Activated CD4-positive, alpha-beta memory T cell treated with anti-CD3 and anti-CD28 coated beads, Interleukin-2, amount 10 ng/mL, durations not matched to agents 7 days and 5 days (primary cell): ENCODE measurements at places on chromosomes 2 and 18.

DNA sequence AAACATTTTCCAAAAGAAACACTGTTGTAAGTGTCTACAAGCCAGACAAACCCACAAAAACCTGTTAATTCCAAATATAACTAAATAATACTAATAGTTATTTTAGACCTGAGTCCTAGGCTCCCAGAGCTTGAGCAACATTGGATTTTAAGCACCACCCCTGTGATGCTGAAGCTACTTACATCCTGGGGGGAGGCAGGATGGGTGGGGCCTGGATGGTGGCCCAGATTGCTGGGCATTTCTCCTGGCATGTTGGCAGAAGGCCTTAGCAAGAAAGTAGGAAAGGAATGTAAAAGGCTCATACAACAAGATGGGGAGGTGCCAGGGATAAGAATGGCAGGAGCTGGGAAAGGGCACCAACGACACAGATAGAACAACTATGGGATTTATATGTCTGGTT, 50.7 kb upstream of the OTX1 start:
- no peak for DNase-seq

DNA sequence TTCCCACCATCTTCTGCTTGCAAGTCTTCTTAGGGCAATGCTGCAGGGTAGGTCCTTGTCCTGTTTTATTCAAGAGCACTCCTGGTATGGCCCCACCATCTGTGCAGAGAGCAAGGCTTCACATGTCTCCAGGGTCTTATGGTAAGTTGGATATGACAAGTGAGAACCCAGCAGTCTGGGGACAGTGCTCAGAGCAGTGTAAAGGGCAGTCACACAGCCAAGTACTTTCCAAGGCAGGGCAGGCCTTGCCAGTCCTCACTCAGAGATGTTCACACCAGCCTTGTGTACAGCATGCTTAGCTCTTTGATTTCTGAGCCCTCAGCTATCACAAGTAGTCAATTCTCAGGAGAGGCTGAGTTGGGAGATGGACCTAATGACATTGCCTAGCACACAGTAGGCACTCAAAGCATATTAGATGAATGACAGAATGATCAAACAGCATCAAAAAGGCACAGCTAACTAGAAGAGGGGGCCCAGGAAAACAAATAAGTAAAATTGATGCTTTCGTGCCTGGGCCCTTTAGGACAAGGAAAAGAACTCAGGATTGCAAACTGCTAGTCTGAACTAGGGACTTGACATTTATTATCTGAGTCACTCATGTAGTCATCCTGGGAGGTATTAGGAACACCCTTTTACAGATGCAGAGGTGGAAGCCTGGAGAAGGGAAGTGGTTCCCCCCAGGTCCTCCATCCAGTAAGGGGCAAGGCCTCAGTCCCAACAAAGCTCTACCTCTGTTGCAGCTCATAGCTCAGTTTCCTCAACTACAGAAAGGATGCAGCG, 86.7 kb upstream of the CTAGE1 start:
- no peak for DNase-seq

DNA sequence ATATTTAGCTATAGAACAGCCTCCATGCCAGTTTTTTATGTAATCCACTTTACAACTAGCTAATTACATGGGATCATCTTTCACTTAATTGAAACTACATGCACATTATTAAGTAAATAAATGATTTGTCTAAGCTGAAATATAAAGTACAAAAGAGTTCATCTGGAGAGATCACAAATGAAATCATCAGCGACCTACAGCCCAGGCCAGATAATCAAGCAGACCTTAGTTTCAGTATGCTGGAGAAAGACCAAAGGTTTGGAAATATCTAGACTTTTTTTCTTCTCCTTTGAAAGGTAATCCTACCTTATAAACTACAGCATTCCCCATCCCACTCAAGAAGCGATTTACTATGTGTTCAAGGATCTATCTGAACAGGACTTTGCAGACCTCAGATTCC, 26.5 kb downstream of the FIGN start:
- DNase-seq = no peak

DNA sequence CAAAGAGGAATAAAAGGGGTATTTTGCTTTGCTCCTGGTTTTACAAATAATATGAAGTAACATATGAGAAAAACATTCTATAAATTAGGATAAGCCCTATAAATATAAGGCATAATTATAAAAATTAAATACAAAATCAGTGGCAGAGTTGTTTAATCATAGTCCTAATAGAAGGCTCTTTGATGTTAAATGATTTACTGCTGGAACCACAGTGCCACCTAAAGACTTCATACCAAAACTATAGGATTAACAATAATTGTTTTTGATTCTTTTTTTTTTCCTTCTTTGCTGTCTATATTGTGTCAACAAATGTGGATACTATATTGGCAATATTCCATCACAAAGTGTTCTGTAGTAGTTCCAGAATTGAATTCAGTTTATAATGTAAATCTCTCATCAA, 837.7 kb upstream of the SLC39A10 start:
- DNase-seq = no peak

DNA sequence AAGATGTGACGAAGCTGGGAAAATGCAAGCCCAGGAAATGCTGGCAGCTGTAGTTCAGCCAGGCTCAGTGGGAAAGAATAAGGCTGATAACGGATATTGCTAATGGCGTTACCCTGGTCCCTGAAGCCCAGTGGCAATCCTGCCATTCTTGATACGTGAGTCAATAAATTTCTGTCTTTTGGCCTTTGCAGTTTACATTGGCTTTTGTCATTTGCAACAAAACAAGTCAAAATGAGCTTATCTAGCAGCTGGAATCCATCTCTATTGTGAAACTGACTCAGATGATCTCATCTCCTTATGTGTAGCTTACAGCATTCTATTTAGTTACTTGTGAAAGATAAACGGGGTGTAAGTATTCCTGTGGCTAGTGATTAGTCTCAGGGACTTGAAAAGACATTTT, 43.8 kb downstream of the ARL6IP6 start:
- DNase-seq = no peak

- DNase-seq = no peak
Observed at GRCh38 chr18:28875059-28875458, 698.1 kb upstream of the CDH2 start.

DNA sequence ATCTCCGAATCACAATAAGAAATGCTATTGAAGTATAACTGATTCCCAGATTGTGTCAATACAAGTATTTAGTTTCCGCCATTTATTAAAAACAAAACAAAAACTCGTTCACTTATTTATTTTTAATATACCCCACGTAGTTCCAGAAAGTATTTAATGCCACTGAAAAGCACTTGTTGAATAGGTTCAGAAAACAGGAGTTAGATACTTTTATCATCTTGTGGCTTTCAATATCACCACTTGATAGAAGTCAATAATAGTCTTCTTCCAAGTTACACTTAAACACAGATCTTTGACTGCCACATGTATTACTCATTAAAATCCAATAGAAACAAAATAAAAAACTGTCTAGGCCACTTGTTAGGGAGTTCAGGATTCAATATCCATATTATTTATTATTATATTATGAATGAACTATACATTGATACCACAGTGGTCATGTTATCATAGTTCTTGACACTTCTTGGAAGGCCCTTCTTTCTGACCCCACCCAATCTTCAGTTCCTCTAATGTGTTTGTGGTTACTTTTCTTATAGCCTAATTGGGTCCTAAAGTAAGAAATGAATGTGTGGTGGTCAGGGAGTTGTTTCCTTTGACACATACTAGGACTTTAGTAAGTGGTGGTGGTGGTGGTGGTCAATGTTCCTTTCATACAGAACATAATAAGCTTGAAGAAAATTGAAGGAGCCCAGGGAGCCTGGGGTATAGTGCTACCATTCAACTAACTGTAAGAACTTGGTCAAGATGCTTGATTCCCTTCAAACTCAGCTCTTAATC, 221.3 kb upstream of the ITGA4 start:
- DNase-seq = peak; percentile 27

DNA sequence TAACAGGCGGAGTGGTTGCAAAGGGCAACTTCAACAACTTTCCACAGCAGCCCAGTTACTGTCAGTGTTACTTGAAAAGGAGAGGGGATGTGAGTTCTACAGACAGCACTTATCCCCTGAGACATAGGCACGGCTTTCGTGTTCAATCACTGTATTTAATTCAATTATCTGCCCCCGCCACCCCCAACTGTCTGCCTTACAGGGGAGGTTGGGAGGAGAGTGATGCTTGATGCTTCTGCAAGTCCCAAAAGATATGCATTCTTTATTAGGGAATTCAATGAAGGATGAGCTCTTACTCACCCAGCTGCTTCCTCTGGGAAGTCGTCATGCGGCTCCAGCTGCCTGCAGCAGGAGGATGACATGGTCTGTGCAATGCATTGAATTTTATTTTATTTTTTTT, 639.9 kb downstream of the DCC start:
- DNase-seq = no peak

GRCh38 chr2:152820048-152820447, 101.6 kb downstream of the ARL6IP6 start:
- DNase-seq = no peak

DNA sequence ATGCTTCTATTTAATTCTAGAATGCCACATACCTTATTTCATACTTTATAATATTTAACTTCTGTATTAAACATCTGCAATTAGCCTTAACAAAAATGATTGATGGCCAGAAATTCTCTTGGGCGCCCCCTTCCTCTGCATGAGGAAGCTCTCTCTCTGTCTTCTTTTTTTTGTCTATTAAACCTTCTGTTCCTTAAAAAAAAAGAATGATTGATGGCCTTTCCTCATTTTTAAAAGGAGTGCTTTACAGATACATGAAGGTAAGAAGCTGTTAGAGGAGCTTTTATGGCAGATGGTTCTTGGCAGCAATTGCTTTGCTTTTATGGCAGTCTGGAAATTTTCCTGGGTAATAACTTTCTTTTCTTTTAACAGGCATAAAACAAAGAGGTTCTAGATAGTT, 526.9 kb downstream of the SLC4A3 start:
- no peak for DNase-seq

DNA sequence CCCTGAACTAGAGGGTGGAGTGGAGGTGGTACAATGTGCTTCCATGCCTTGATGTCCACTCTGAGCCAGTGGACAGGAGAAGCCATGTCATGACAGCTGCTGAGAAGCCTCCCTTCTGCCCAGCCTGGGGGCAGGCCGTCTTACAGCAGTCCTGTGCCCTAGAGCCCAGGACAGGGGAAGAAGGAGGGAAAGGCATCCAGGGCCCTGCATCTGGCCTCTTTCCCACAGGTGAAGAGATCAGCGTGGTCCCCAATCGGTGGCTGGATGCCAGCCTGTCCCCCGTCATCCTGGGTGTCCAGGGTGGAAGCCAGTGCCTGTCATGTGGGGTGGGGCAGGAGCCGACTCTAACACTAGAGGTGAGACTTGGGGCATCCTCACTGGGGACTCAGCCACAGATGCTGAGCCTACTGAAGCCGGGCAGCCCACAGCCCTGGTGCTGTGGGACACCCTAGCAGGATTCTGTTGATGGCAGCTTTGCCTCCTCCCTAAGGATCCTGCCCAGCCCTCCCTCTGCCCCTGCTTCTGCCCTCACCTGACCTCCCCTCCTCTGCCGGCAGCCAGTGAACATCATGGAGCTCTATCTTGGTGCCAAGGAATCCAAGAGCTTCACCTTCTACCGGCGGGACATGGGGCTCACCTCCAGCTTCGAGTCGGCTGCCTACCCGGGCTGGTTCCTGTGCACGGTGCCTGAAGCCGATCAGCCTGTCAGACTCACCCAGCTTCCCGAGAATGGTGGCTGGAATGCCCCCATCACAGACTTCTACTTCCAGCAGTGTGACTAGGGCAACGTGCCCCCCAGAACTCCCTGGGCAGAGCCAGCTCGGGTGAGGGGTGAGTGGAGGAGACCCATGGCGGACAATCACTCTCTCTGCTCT, 3.1 kb downstream of the IL36RN start:
- DNase-seq = no peak

GRCh38 chr18:36083729-36084128, 16.4 kb upstream of the RPRD1A start:
- DNase-seq = no peak

GRCh38 chr2:20616341-20616871, 34.5 kb downstream of the HS1BP3 start:
- no peak for DNase-seq

DNA sequence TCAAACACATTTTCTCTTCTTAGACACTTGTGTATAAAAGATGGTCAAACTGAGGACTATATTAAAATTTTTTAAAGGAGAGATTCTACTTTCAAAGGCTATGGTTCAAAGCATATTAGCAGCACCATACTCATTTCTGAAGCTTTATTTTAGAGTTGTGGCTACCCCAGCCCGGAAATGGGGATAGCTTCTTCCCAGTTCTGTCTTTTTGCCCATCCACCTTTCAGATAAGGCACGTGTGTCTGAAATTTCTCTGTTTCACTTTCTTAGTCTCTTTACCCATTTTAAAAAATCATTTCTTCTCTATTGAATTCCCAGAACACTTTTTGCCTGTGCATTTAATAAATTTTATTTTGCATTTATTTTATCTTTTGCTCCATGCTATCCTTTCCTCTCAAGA, 431.5 kb downstream of the RNF144A start:
- DNase-seq = no peak

DNA sequence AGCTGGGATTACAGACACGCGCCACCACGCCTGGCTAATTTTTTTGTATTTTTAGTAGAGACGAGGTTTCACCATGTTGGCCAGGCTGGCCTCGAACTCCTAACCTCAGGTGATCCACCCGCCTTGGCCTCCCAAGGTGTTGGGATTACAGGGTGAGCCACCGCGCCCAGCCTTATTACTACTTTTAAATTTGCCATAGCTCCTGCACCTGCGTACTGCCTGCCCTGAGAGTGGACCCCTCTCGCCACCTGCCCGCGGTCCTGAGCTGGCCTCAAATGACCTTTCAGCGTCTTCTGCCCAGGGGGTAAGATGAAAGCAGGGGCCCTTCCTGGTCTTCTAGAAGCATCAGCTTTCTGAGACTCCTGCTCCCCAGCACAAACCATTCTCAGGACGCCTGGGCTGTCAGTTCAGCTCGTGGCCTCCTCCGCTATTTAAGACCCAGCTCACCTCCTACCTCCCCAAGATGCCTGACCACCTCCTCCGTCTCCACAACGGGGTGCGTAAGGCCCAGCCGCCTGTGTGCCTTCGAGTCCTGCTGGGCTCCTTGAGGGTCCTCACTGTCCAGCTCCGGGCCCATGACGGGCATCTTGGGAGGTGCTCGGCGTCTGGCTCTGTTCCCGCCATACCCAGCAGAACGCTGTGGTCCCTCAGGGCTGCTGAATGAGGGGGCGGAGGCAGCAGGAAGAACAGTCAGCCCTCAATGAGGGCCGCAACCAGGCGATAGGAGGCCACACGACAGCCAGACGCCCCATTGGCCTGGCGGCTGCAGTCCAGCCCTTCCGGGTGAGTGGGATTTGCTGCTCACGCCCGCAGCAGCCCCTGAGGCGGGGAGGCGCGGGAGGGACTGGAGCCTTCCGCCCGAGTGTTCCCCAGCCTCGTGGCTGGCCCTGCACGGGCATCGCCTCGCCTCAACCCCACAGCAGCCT, 266.6 kb downstream of the TFCP2L1 start:
- DNase-seq = no peak
